ENCODE measurements at places on chromosomes 1 and 21. TPM values are rescaled to one million over a fixed set of nuclear protein-coding genes. Genes with fewer than 3 reads are reported as not detected.

Gene IFFO2
- total RNA-seq: 5.6 TPM

Gene CRNN
- 0.16 TPM for total RNA-seq

Gene RHOU
- total RNA-seq: 31.0 TPM

Gene PPP1R12B
- total RNA-seq: 54.6 TPM

Gene PITHD1
- total RNA-seq: 89.9 TPM

Gene SPOCD1
- 36.0 TPM for total RNA-seq

Gene FCRL3
- 0.47 TPM for total RNA-seq

Gene CYYR1
- total RNA-seq: 4.6 TPM

Gene RGS16
- total RNA-seq: 0.93 TPM

Gene RBBP4
- total RNA-seq: 289 TPM

Gene FCRL2
- total RNA-seq: 0.19 TPM

Gene CNTN2
- 17.2 TPM for total RNA-seq

Gene ZFP69
- total RNA-seq: 6.7 TPM

Gene ITLN2
- total RNA-seq: 6.4 TPM

Gene TNFAIP8L2
- 0.99 TPM for total RNA-seq

Gene TNFRSF9
- total RNA-seq: 0.08 TPM

Gene LMOD1
- 31.4 TPM for total RNA-seq

Gene RGS8
- total RNA-seq: 2.5 TPM

Gene AIM2
- total RNA-seq: 1.9 TPM

Gene ZNF695
- 6.1 TPM for total RNA-seq

Gene RNU1-2
- total RNA-seq: under 0.01 TPM

Gene CD55
- 45.7 TPM for total RNA-seq

Gene LCE1C
- not detected for total RNA-seq

Gene ADGRL2
- 13.5 TPM for total RNA-seq

Gene IGSF3
- total RNA-seq: 15.4 TPM

Gene TMEM82
- total RNA-seq: not detected

Gene AKR7A2
- 141 TPM for total RNA-seq

Gene CFHR3
- 1.0 TPM for total RNA-seq

Gene POGZ
- total RNA-seq: 137 TPM

Gene FMO5
- total RNA-seq: 9.8 TPM

Gene FAM3B
- total RNA-seq: 4.9 TPM

Gene VTCN1
- total RNA-seq: 1.3 TPM

Gene LORICRIN
- total RNA-seq: 0.25 TPM

Gene CELA3B
- 0.63 TPM for total RNA-seq

Gene CENPL
- 20.5 TPM for total RNA-seq

Gene ITLN1
- total RNA-seq: 2.3 TPM

Gene VWA1
- total RNA-seq: 64.0 TPM

Gene NHLH1
- 0.63 TPM for total RNA-seq

Gene CYP4Z1
- 0.68 TPM for total RNA-seq

Gene PHLDA3
- 22.7 TPM for total RNA-seq

Gene SPATA6
- total RNA-seq: 138 TPM

Gene KRTAP21-2
- total RNA-seq: 1.4 TPM

Gene AMY2A
- 0.24 TPM for total RNA-seq

Gene A3GALT2
- total RNA-seq: 1.7 TPM
